Cortex of kidney (tissue), 1 donor: ENCODE measurements at places on chromosomes 7 and 10.

GRCh38 chr10:23413629-23414089 lies 25.2 kb upstream of the OTUD1 start:
- DNase-seq, result no peak

GRCh38 chr10:75538144-75538543 lies 106.7 kb downstream of the LRMDA start:
- DNase-seq, result no peak

GRCh38 chr10:130218181-130218641 lies 82.0 kb downstream of the GLRX3 start:
- DNase-seq, result no peak

DNA sequence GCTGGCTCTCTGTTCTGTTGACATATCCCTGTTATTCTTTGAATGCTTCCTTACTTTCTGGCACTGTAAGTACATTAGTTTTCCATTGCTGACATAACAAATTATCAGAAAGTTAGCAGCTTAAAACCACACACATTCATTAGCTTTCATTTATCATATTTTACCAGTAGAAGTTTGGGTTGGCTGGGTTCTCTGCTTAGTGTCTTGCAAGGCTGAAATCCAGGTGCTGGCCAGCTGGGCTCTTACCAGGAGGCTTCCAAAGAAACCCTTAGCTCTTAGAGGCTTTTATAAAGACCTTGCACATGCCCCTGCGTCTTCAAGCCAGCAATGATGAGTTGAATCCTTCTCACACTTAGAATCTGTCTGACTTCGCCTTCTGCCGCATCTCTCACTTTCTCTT lies 160.6 kb downstream of the MLLT10 start:
- no peak for DNase-seq
